ENCODE measurements at places on chromosomes 2 and 18. TPM values are rescaled to one million over a fixed set of nuclear protein-coding genes. Genes with fewer than 3 reads are reported as not detected.

- H3K36me3 ChIP-seq: peaks cover 53% of the 10 kb centered on the region
- peaks cover 7% of the 10 kb centered on the region for H3K27me3 ChIP-seq
- peaks cover 61% of the 10 kb centered on the region for H3K4me1 ChIP-seq
- H3K27ac ChIP-seq: peak overlapping the region; percentile 97
- H3K4me3 ChIP-seq: peak overlapping the region; percentile 90
Measured at GRCh38 chr2:238290091-238290509, 1.7 kb upstream of the PER2 start.

- peak; percentile 35 for DNase-seq
- H3K27me3 ChIP-seq: no peaks in the 10 kb centered on the region
- no peak overlapping the region for H3K27ac ChIP-seq
- H3K4me1 ChIP-seq: no peaks in the 10 kb centered on the region
- no peaks in the 10 kb centered on the region for H3K36me3 ChIP-seq
Measured at GRCh38 chr2:220394433-220394832, 767.0 kb downstream of the SLC4A3 start.

DNA sequence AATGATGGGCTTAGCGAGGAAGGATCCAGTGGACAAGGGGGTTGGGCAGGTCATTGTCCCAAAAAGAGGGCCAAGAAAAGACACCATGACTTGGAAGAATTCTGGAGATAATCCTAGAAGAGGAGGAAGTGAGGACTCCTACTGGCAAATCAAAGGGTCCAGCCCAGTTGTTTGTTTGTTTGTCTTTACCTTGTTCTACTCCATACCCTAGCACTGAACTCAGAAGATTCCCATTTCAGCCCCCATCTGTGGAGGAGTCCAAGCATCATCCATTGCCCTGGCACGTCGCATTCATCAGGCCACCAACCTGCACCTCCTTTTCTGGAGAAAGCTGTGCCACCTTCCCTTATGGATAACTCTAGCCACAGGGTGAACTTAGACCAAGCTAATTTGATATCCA lies 326.2 kb downstream of the EN1 start:
- no peaks in the 10 kb centered on the region for H3K27me3 ChIP-seq
- no peak overlapping the region for H3K27ac ChIP-seq
- DNase-seq: no peak
- no peaks in the 10 kb centered on the region for H3K4me1 ChIP-seq

DNA sequence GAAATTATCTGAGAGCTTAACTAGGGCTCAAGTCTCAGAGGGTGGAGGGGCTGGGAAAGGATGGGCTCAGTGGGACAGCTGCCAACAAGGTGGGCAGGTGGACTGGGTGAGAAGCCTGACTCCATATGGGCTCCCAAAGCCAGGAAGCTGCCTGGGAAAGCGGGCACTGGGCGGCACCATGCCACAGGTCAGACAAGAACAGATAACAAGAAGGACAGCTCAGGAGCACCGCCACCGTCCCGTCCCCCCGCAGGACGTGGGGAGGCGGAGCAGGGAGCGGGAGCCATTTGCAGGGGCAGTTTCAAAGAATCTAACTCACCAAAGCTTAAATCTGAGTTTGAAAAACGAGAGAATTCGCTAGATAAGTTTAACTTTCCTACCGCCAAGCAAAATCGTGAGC lies 45.6 kb downstream of the NETO1 start:
- no peaks in the 10 kb centered on the region for H3K36me3 ChIP-seq
- H3K4me3 ChIP-seq: no peak overlapping the region
- H3K27ac ChIP-seq: no peak overlapping the region
- no peak for DNase-seq

DNA sequence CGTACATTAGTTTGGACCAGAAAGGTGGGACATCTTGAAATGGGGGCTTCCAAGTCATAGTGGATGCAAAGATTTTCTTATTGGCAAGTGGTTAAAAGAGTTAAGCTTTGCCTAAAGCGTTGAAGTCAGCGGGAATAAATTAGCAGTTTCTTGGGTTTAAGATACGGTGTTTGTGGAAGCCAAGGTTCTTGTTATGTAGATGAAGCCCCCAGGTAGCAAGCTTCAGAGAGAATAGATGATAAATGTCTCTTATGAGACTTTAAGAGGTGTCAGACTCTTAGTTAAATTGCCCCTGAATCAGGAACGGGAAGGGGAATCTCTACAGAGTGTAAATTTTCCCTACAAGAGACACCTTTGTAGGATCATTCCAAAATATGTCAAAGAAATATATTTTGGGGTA lies 10.9 kb upstream of the GLS start:
- H3K4me1 ChIP-seq: peaks cover 16% of the 10 kb centered on the region
- H3K36me3 ChIP-seq: peaks cover 5% of the 10 kb centered on the region
- no peak overlapping the region for H3K27ac ChIP-seq
- no peak for DNase-seq

GRCh38 chr2:223597076-223597475 lies 5.1 kb downstream of the SCG2 start:
- H3K27me3 ChIP-seq: no peaks in the 10 kb centered on the region
- H3K4me1 ChIP-seq: no peaks in the 10 kb centered on the region
- no peaks in the 10 kb centered on the region for H3K36me3 ChIP-seq
- no peak for DNase-seq

DNA sequence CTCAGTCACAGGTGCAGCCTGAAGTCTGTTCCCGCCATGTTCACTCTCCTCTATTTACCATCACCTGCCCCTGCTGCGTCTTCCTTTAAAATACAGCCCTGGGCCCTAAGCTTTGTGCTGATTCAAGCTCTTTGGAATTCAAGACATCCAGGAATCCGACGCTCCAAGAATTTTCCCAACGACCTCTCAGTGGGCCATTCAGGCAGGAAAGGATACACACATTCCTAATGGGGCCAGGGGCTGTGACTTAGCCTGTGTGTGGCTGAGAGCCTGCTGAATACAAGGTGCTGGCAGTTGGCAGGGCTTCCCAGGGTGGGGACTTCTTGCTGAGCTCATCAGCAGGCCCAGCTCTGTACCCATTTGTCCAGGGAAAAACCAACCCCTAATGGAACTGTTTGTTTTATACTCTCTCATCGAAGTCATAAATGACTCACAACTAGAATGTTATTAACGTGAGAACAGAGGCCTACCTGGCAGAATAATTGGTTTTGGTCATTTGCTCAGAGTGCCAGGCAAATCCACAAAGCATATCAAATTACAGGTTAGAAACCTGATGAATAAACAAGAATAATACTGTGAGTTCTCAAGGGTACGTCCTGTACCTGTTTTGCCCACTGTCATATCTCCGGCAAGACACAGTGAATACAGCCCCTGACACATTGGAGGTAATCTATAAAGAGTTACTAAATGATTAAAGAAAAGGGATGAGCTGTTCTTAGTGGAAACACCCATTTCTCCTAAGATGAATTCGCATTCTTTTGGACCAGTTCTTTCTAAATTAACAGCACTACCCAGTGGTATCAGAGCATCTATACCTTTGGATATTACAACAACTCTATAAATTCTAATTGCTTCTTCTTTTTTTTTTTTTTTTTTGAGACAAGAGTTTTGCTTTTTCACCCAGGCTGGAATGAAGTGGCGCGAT lies 12.6 kb upstream of the KCMF1 start:
- peaks cover 74% of the 10 kb centered on the region for H3K36me3 ChIP-seq
- H3K27ac ChIP-seq: peak overlapping the region; percentile 95
- peaks cover 40% of the 10 kb centered on the region for H3K4me1 ChIP-seq
- no peaks in the 10 kb centered on the region for H3K27me3 ChIP-seq
- DNase-seq: peak; percentile 81

The SPDYA gene
- total RNA-seq: 2.0 TPM

The UGT1A3 gene
- total RNA-seq: 6.0 TPM

The VAPA gene
- total RNA-seq: 227 TPM

The PCARE gene
- not detected for total RNA-seq

All from Calu3 (cell line).